ENCODE measurements at places on chromosomes 13 and 19.

GRCh38 chr19:13036366-13036976, 41.2 kb downstream of the NFIX start:
- no peak for DNase-seq

- DNase-seq = no peak
Measured at GRCh38 chr13:106225126-106225525, 310.3 kb downstream of the EFNB2 start.

DNA sequence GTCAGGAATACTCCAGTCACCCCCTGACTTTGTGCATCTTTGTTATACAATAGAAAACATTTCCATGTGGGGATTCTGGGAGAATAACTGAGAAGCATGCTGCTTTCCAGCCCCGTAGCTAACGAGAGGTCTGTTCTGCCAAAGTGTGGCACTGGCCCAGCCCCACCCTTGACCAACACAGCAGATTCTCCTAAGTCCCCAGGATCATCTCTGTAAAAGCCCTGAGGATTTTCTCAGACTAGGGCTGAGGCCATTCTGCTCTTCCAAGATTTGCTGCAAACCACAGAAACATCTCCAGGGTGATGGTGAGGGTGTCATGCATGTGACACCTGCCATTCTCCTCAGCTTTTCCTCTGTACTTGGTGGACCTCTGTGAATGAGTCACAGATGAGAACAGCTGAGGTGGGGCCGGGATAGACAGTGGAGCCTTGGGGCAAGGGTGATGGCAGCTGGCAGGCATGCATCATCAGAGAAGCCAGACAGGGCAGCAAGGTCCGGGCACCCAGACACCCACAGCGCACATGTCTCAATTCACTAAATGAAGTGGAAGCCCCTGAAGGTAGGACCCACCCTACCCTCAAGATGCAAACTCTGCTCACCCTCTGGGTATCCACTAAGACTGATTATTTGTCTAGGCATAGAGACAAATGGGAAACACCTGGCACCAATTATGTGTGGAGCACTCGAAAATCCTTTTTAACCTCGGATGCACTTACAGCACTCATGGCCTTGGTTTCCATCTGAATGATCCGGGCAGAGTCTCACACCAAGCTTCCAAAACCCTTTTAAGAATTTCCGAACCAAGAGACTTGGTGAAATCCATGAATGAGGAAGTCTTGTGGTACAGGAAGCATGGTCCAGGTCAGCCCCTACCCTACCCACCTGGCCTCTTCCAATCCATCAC, 20.1 kb upstream of the DOCK9 start:
- DNase-seq = no peak

GRCh38 chr13:33125821-33126570, 109.8 kb downstream of the KL start:
- no peak for DNase-seq

GRCh38 chr19:53019684-53020083, 6.0 kb downstream of the ERVV-1 start:
- no peak for DNase-seq

- DNase-seq = no peak
Measured at GRCh38 chr13:51919531-51919930, 57.8 kb downstream of the CCDC70 start.

DNA sequence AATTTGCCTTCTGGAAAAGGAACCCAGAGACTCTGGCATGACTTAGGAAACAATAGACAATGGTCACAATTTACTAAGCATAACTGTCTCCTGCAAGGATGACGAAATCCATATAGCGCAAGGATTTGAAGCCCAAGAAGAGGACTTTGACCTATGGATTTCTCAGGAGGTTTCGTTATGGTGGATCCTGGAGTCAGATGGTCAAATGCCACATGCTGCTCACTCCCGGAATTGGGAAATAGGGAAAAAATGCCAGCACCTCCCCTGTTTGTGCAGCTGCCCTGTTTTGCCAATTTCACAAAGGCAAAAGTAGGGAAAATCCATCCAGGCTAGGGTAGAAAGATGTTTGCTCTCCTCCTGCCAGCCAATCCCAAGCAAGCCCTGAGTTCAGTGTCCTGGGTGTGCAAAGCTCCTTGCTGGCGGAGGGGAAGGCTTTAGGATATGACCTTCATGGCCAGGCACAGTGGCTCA, 23.4 kb downstream of the RDH8 start:
- DNase-seq = no peak

DNA sequence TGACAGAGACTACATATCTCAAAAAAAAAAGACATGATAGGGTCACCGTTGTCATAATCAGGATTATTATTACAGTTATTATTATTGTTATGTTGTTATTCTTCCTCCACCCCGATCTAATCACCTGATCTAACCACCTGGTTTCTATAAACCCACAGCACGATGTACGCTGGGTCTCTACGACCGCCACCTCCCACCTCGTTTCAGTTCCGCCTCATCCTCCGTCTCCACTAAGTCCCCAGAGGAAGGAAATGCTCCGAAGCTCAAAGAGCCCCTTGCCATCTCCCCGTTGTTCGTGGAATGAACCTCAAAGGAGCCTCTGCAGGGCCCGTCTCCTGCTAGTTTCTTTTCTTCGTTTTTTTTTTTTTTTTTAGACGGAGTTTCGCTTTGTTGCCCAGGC, 15.9 kb upstream of the MEIS3 start:
- no peak for DNase-seq

- no peak for DNase-seq
Measured at GRCh38 chr13:74835579-74835978, 646.4 kb downstream of the TBC1D4 start.

All from putamen (tissue), 1 donor.